ENCODE measurements at places on chromosomes 5 and 9.

- H3K27me3 ChIP-seq: no peaks in the 10 kb centered on the region
- H3K36me3 ChIP-seq: peaks cover 3% of the 10 kb centered on the region
- DNase-seq: no peak
- no peak overlapping the region for H3K27ac ChIP-seq
- H3K4me1 ChIP-seq: peaks cover 5% of the 10 kb centered on the region
These were observed 132.5 kb downstream of the PPP2R2B start for GRCh38 chr5:146745931-146746577.

GRCh38 chr5:34728236-34728635 is 72.1 kb downstream of the RAI14 start:
- H3K27me3 ChIP-seq: no peaks in the 10 kb centered on the region
- no peak for DNase-seq
- H3K4me3 ChIP-seq: no peak overlapping the region
- H3K27ac ChIP-seq: no peak overlapping the region

DNA sequence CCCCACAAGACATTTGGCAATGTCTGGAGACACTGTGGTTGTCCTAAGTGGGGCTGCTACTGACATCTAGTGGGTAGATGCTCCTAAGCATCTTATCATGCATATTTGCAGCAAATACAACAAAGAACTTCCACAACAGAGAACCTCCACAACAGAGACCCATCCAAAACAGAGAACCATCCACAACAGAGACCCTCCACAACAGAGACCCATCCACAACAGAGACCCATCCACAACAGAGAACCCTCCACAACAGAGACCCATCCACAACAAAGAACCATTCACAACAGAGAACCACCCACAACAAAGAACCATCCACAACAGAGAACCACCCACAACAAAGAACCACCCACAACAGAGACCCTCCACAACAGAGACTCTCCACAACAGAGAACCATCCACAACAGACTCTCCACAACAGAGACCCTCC is 32.8 kb downstream of the ARPC5L start:
- H3K27me3 ChIP-seq: no peaks in the 10 kb centered on the region
- H3K27ac ChIP-seq: peak overlapping the region; percentile 1
- H3K4me1 ChIP-seq: peaks cover 11% of the 10 kb centered on the region
- H3K36me3 ChIP-seq: peaks cover 29% of the 10 kb centered on the region

DNA sequence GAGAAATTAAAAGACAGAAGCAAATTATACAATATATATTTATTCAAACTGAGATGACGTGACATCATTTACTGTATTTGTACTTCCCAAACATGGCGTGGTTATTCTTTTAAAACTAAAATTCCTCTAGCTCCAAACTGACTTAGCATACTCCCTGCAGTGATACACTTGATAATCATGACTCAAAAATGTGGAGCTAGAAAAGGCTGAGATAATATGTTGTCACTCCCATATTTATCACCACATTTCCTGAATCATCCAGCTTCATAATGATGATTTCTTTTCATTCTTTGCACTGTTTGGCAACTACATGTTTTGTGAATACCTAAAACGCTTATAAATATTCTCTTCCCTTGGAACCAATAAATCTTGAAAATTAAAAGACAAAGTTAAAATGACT is 341.0 kb downstream of the EBF1 start:
- no peak overlapping the region for H3K27ac ChIP-seq
- DNase-seq: no peak
- no peaks in the 10 kb centered on the region for H3K36me3 ChIP-seq
- H3K27me3 ChIP-seq: no peaks in the 10 kb centered on the region
- H3K4me3 ChIP-seq: no peak overlapping the region

DNA sequence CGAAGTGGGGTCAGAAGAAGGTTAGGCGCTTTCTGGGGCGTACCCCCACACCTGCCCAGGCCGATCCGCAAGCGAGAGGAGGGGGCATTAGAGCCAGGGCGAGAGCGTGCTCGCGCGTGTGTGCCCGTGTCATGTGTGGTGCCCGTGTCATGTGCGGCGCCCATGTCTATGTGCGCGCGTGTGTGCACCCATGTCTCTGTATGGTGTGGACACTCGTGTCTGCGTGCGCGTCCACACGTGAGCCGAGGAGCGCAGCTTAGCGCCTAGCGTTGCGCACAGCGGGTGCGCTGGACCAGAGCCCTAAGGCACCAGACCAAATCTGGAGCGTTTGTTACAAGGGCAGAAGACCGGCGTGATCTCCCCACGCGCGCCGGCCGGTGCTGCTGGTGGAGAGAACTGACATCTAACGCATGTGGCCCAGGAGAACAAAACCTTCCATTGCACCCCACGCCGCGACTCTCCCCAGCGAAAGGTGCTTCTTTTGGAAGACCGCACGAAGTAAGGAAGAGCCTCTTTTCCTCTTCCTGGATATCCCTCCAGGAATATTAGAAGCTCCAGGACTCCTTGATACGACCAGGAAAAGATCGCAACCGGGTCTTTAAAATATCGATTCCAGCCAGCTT is 644 bp downstream of the NIM1K start:
- no peaks in the 10 kb centered on the region for H3K36me3 ChIP-seq
- H3K4me1 ChIP-seq: peaks cover 40% of the 10 kb centered on the region
- H3K27me3 ChIP-seq: peaks cover 22% of the 10 kb centered on the region
- H3K4me3 ChIP-seq: peak overlapping the region; percentile 85
- H3K27ac ChIP-seq: peak overlapping the region; percentile 89

DNA sequence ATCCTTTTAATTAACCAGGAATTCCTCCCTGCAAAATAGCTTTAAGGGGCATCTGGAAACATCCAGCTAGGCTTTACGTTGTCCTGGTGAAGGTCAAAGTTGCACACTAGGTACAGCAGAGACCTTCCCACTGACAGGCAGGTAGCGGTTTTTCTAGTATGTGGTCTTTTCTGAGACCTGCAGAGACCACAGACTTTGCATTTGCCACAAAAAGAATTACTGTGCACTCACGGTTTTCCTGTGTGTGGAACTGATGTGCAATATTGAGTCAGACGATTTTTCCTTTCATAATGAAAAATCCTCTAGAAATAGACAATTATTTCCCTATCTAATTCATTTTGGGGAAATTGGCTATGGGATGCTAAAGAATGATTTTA is 417.0 kb upstream of the ADAMTSL1 start:
- peaks cover 2% of the 10 kb centered on the region for H3K27me3 ChIP-seq
- no peak overlapping the region for H3K27ac ChIP-seq
- DNase-seq: no peak
- no peaks in the 10 kb centered on the region for H3K36me3 ChIP-seq

- peaks cover 75% of the 10 kb centered on the region for H3K27me3 ChIP-seq
- DNase-seq: no peak
- H3K4me3 ChIP-seq: no peak overlapping the region
- no peaks in the 10 kb centered on the region for H3K4me1 ChIP-seq
- no peak overlapping the region for H3K27ac ChIP-seq
- peaks cover 2% of the 10 kb centered on the region for H3K36me3 ChIP-seq
These were observed 4.8 kb downstream of the MSX2 start for GRCh38 chr5:174729075-174729680.

DNA sequence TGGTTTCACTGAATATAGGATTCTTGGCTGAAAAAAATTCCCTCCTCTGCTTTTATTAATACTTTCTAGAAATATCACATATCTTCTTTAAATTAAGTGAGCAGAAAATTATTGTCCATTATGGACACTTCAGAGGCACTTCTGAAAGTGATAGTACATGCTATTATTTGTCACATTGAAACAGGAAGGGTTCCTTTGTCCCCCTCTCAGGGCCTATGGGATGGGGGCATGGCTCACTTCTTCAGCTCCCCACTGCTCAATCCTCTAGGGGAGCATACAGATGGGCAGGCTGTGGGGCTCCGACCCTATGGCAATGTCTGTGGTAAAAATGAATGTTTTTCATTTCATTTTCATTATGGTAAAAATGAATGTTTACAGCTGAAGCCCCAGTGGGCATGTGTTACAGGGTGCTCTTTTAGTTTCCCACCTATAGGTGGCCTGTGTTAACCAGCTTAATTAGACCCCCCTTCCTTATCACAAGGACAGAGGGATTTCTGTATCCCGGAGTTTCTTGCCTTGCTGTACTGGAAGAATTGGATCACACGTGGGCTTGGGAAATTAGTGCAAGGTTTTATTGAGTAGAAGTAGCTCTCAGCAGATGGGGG is 1225.2 kb downstream of the PTPRD start:
- H3K36me3 ChIP-seq: no peaks in the 10 kb centered on the region
- H3K4me3 ChIP-seq: no peak overlapping the region

DNA sequence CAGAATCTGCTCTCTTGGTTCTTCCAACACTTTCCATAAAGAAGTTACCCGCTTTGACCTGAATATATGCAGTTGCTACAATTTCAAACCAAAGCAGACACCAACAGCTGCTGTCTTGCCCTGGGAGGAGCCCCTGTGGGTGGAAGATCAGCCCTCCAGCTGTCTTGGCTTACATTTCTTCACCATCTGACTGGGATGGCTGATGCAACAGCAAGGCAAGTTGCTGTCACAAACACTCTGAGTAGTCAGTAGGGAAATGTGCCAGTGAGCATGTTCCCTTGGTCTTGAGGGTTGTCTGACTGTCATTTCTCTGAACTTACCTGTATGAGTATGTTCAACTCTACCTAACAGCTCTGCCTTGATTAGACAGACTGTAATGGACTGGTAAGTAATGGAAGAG is 152.9 kb downstream of the SGCD start:
- no peak overlapping the region for H3K4me3 ChIP-seq
- H3K27ac ChIP-seq: no peak overlapping the region
- no peaks in the 10 kb centered on the region for H3K36me3 ChIP-seq
- peaks cover 14% of the 10 kb centered on the region for H3K27me3 ChIP-seq
- H3K4me1 ChIP-seq: no peaks in the 10 kb centered on the region

DNA sequence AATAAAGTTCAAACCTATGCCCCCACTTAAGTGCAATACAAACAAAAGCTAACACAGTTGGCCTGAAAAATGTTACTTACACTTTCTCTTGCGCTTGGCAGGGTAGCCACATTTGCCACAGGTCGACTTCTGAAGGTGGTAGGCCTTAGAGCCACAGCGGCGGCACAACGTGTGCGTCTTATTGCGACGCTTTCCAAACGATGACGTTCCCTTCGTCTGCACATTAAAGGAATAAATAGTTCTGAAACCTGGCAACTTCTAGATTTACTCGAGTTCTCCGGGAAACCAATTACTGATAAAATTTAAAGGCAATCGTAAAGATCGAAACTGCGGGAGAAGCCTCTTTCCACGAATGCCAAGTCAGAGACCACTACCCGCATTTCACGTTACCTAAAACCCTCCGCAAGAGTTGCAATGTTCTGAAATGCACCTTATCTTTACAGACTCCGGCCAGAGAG is 602 bp downstream of the RPL37 start:
- H3K27ac ChIP-seq: peak overlapping the region; percentile 90
- H3K4me3 ChIP-seq: peak overlapping the region; percentile 95
- no peaks in the 10 kb centered on the region for H3K27me3 ChIP-seq
- DNase-seq: peak; percentile 36
- H3K36me3 ChIP-seq: peaks cover 51% of the 10 kb centered on the region
- peaks cover 51% of the 10 kb centered on the region for H3K4me1 ChIP-seq

DNA sequence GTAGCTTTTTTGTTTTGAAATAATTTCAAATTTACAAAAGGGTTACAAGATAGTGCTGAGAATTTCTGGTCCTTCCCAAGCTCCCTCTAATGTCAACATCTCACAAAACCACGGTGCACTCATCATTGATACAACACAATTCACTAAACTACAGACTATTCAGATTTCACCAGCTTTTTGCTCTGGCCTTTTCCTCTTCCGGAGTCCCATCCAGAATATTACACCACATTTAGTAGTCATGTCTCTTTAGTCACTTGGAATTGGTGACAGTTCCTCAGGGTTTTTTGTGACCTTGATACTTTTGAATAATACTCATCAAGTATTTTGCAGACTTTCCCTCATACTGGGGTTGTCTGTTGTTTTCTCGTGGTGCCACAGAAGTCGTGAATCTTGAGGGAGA is 484.0 kb downstream of the GADD45G start:
- no peak overlapping the region for H3K4me3 ChIP-seq
- H3K4me1 ChIP-seq: peaks cover 19% of the 10 kb centered on the region
- DNase-seq: no peak
- H3K27me3 ChIP-seq: peaks cover 29% of the 10 kb centered on the region
- no peaks in the 10 kb centered on the region for H3K36me3 ChIP-seq

DNA sequence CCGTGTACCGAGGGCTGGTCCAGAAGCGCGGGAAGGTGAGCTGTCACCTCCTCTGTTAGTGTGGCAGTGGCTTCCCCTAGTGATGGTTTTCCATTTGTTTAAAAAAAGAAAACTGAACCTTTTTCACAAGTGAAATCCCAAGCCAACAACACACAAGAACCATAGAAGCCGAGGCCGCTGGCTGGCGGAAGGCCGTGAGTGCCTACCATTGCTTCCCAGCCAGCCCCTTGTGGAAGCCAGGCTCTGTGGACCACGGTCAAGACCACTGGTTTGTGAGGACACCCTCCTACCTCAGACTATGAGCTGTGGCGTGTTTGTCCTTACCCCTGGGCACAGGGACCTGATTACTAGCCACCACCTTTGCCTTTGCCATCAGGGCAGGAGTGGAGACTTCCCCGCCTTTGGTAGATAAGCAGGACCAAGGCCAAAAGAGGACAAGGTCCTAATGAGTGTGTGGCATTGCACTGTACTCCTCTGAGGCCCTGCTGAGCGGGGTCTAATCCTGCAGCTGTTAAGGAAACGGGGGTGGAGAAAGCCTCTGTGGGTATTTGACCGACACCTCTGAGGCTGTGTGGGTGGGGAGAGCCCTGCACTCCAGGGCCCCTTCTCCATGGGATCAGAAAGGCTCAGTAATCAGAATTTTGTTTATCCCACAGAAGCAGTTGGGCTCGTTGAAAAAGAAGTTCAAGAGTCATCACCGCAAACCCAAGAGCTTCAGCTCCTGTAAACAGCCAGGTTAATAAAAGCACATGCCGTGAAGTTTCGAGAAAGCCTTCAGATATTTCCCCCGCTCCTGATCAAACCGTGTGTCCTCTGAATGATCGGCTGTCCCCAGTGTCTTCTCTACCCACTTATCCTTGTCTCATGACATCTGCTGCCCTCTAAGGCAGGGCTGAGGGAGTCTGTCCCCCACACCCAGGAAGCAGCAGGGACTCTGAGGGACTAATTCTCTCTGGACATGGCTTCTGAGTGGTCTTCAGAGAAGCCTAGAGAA is 4.3 kb downstream of the SURF2 start:
- H3K4me1 ChIP-seq: peaks cover 35% of the 10 kb centered on the region
- H3K27me3 ChIP-seq: no peaks in the 10 kb centered on the region
- peak overlapping the region; percentile 84 for H3K27ac ChIP-seq
- DNase-seq: no peak

- H3K4me3 ChIP-seq: no peak overlapping the region
- DNase-seq: no peak
- H3K4me1 ChIP-seq: no peaks in the 10 kb centered on the region
- no peaks in the 10 kb centered on the region for H3K27me3 ChIP-seq
- H3K27ac ChIP-seq: no peak overlapping the region
- H3K36me3 ChIP-seq: no peaks in the 10 kb centered on the region
These were observed 412.7 kb downstream of the ACTL7B start for GRCh38 chr9:108443019-108443633.

DNA sequence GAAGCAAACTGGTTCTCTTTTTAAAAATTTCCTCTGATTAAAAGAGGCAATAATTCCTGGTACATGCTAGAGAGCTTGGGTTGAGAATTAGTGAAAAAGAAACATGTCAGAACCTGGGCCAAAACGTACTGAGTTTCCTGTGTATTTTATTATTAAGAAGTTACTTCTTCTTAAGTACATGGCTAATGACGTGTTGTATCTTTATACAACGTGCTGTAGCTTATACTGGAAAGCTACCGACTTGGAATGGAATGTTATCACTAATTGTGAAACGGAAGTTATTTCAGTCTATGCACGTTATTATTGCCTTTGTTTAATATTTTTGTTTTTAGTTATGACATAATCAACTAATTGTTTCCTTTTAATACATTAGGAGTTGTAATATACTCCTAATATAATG is 43.1 kb downstream of the ZNF366 start:
- H3K4me1 ChIP-seq: peaks cover 6% of the 10 kb centered on the region
- DNase-seq: no peak
- peaks cover 9% of the 10 kb centered on the region for H3K27me3 ChIP-seq
- H3K36me3 ChIP-seq: no peaks in the 10 kb centered on the region
- H3K4me3 ChIP-seq: no peak overlapping the region
- no peak overlapping the region for H3K27ac ChIP-seq
